H9 (cell line): ENCODE measurements at places on chromosomes 5 and 9. TPM values are rescaled to one million over a fixed set of nuclear protein-coding genes. Genes with fewer than 3 reads are reported as not detected.

- no peak overlapping the region for H3K27ac ChIP-seq
- DNase-seq, result no peak
- no peak overlapping the region for H3K4me3 ChIP-seq
- no peaks in the 10 kb centered on the region for H3K36me3 ChIP-seq
- H3K4me1 ChIP-seq, result no peaks in the 10 kb centered on the region
These were observed 797.3 kb downstream of the MAT2B start for GRCh38 chr5:164302533-164303235.

GRCh38 chr5:125597338-125597737 lies 825.9 kb upstream of the GRAMD2B start:
- no peak overlapping the region for H3K27ac ChIP-seq
- H3K4me3 ChIP-seq, result no peak overlapping the region
- peaks cover 3% of the 10 kb centered on the region; the same call in 1 of the 2 replicates for H3K4me1 ChIP-seq
- DNase-seq, result no peak
- no peaks in the 10 kb centered on the region for H3K27me3 ChIP-seq
- no peaks in the 10 kb centered on the region for H3K36me3 ChIP-seq

DNA sequence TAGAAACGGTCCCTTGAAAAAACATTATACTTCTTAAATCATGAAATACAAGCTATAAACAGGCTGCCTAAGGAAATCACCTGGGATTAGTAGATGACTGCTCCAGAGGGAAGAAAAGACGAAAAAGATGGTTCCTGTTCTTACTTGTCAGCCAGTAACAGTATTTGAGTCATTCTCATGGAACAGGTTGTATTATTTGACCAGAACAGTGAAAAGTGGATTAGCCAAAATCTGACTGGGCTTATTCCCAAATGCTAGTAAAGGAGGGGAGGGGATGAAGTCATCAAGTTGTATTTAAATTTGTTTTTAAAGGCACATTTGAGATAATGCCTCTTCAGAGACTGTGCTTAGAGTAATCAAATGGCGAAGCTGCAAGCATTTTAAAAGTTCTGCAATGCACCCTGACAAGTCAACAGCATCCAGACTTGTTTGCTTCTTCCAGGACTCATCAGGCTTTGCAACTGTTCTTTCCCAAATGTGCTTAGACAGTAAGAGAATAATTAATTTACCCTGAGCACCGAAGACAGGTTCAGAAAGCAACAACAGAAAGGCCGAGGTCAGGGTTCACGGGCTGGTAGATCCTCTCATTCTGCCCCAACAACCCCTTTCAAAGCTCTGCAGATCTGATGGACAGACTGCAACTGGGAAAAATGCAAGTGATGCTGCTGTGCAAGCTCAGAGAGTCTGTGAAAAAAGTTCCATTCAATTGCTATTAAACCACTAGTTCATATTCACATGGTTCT lies 800.6 kb downstream of the KCTD16 start:
- no peak overlapping the region for H3K27ac ChIP-seq
- peaks cover 12% of the 10 kb centered on the region for H3K36me3 ChIP-seq
- DNase-seq, result no peak
- no peaks in the 10 kb centered on the region for H3K27me3 ChIP-seq
- no peak overlapping the region for H3K4me3 ChIP-seq

The OBP2B gene
- total RNA-seq, result not detected in 2 replicates

The TUBB4B gene
- 378 and 386 TPM in 2 replicates for total RNA-seq

DNA sequence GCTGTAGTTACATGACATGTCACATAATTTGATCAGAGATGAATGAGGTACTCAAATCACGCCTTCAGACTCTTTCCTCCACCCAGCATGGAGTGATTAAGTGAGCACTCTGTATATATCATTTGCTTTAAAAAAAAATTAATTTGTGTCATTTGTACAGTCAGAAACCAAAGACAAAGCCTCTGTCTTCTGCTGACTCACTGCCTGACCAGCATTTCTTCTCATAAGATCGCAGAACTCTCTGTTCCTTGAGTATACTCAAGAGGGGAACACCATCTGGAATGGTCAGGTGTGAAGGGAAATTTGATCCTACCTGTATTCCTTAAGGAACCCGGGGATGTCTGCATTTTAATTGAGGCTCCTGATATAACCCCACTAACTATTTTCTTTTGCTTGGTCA lies 254.4 kb downstream of the FAM114A2 start:
- H3K27me3 ChIP-seq, result no peaks in the 10 kb centered on the region
- H3K36me3 ChIP-seq, result no peaks in the 10 kb centered on the region
- H3K4me3 ChIP-seq, result no peak overlapping the region
- peaks cover 16% of the 10 kb centered on the region; the same call in 1 of the 2 replicates for H3K4me1 ChIP-seq
- no peak for DNase-seq

DNA sequence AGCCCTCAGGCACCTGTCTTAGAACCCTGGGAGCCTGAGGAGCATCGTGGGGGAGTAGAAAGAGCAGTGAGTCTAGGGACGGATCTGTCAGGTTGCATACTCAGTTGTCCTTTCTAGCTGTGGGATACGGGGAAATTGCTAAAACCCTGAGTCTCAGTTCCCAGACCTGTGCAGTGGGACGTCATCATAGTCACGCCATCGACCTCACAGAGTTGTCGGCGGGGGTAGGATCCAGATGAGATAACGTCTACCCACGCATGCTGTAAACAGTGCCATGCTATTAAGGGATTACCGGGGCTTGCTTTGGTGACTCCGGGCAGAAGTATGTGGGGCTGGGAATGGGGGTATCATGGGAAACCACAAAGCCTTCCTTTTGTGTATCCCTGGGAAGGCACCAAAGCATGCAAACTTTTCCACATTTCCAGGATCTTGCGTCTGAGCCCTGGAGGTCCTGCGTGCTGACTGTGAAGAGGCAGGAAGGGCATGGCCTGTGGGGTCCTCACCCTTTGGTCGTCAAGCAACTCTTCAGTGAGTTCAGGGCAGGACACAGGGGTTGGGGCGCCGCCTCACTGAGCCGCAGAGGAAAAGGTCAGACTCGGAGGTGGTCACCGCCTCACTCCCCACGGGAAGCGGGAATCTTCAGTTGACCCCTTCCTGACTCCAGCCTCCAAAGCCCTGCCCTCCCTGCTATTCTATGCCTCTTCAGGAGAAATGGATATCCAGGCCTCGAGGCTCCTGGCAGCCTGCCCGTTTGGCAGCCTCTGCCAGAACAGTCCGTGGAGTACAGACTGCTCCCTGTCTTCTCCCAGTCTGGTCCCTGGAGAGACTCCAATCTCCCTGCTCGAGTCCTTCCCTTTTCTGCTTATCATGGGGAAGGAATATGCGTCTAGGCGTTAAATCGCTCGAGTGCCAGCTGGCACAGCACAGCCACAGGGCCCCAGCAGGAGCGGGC lies 186.8 kb upstream of the KLF9 start:
- no peaks in the 10 kb centered on the region for H3K36me3 ChIP-seq
- H3K4me1 ChIP-seq, result no peaks in the 10 kb centered on the region
- H3K27ac ChIP-seq, result no peak overlapping the region
- H3K4me3 ChIP-seq, result no peak overlapping the region
